ENCODE measurements at places on chromosomes 5 and 9.

DNA sequence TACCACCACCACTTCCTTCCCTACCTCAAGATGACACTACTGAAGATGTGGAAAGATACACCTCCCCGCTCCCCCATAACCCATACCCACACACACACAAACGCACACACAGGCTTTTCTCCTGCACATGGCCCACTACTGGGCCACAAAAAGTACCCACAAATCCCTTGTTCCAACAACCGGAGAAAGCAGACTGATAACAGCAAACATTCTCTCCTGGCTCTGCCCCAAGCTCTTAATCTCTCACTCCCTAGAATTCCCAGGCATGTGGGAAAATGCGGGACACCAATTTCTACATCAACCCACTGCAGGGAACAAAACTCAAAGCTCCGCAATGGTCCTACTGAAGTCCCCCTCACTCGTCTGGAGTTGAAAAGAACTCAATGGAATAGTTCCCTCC, 611.0 kb upstream of the KLF4 start:
- no peak for DNase-seq

GRCh38 chr9:136949239-136949816, 2.7 kb upstream of the LCN12 start:
- DNase-seq: no peak

DNA sequence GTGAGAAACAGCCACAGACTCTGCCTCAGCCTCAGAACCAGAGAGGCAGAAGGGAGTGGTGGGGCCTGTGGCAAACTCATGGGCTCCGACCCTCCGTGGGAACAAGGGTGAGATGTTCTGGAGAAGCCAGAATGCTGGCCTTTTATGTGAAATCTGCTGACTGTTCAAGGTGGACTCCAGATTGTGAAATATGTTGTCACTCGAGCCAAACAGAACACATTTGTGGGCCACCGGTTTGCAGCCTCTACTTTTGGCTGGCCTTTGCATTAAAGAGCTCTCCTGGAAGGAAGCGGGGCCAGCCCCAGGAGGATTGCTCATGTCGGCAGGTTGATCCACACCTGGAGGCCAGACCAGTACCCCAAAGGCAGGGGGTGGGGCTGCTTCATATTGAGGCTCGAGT, 62.4 kb downstream of the ERGIC1 start:
- no peak for DNase-seq

GRCh38 chr9:74570879-74571512, 73.9 kb downstream of the RORB start:
- DNase-seq: peak; percentile 26

DNA sequence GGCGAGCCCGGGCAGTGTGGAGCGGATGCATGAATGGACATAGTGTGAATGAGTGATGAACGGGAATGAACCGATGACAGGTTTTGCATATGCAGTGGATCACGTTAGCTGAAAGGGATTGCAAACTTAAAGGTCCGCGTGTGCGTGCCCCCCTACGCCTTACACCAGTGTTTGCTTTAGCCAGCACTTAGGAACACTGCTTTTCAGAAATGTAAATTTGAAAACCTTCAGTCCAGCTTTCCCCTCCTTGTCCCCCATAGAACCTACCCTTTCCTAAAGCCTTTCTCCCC, 692 bp downstream of the PSAT1 start:
- DNase-seq: peak; percentile 56

DNA sequence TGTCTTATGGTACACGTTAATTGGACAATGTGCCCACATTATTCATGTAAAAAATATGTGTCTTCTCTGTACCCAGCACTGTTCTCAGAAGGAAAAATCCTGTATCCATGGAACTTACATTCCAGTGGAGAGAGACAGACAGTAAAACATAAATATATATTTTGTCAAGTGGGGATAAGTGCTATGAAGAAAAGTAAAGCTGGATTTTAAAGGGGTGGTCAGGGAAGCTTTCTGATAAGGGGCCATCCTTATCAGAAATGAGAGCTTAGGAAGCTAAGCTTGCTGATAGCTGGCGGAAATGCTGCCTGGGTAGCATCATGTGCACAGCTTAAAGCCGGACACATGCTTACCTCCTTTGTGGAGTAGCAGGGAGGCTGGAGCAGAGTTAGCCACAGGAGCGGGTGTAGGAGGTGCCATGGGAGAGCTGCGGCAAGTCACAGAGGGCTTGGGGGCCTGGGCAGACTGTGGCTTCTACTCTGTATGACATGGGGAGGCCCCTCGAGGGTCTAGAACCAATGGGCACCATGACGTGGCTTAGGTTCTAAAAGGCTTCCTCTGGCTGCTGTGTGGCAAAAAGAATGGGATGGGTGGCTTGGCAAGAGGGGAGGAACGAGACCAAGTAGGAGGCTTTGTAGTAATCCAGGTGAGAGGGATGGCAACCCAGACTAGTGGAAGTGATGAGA, 141.7 kb downstream of the FGF1 start:
- DNase-seq: peak; percentile 46

GRCh38 chr5:68834491-68834981, 259.3 kb upstream of the SLC30A5 start:
- DNase-seq: peak; percentile 51

- DNase-seq: no peak
Observed at GRCh38 chr5:135604056-135604455, 25.3 kb upstream of the CXCL14 start.

DNA sequence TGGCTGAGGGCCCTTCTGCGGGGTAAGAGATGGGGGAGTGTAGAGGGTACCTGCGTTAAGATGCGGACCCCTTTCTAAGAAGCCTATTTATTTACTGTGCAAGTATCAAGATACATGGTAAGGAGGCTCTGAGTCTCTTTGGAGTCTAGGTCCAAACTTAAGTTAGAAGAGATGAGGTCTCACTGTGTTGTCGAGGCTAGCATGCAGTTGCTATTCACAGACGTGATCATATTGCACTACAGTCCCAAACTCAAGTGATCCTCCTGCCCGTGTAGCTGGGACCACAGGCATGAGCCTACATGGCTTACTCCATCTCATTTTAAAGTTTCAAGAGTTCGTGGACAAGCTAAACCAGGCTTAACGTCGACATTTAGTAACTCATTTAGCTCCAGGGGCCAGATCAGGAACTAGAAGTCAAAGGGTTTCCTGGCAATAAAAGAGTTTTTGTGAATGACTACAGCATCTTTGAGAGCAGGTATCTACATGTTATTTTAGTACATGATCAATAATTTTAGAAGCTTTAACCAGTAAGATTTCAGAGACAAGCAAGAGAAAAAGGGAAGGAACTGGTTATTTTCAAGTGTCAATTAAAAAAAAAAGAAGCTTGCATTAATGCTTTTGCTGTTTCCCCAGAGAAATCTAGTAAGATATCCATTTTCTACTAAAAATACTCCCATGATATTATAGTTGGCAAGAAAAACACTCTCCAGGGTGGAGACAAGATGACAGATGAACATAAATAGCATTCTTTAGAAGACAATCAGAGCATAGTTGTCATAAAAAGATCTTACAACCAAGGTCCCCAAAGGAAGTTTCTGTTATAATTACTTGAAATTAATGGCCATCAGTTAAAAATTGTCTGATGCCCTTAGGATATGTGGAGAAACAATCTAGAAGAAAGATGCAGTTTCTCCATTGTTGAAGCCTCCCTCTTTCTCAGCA, 141.3 kb downstream of the SCAMP1 start:
- DNase-seq: peak; percentile 77

GRCh38 chr5:151150471-151151262, 6.9 kb downstream of the ANXA6 start:
- peak; percentile 39 for DNase-seq

Data from fibroblast of skin of right biceps (primary cell).